ENCODE measurements at places on chromosomes 11 and 22.

- DNase-seq: no peak
Observed at GRCh38 chr11:33329705-33330329, 72.6 kb downstream of the HIPK3 start.

DNA sequence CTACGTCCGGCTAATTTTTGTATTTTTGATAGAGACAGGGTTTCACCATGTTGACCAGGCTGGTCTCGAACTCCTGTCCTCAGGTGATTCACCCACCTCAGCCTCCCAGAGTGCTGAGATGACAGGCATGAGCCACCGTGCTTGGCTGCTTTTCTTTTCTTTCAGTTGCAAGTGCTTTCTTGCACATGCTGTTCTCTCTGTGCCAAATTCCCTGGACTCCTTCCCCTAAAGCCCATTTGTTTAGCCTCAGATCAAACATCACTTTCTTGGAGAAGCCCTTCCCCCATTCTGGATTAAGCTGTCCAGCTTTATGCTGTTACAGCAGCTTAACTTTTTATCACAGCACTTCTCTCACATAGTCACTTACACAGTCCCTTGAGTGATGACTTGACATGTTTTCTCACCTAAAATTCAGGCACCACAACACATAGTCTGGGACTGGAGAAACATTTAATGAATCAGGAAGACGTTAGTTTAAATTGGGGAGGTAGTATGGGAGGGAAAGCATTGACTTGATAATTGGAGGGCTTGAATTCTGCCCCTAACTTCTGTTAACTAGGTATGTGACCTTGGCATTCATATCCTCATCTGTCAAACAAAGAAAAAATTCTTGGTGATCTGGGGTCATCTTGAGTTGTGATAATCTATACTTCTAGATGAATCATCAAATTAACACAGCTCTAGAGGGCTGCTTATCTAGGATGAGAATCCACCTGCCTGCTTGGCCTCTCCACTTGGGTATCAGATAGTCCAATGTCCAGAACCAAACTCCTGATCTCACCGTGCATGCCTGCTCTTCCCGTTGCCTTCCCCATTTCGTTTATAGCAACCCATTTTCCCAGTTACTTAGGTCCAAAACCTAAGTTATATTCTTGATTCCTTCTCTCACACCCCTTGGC is 18.4 kb downstream of the ACO2 start:
- no peak for DNase-seq

DNA sequence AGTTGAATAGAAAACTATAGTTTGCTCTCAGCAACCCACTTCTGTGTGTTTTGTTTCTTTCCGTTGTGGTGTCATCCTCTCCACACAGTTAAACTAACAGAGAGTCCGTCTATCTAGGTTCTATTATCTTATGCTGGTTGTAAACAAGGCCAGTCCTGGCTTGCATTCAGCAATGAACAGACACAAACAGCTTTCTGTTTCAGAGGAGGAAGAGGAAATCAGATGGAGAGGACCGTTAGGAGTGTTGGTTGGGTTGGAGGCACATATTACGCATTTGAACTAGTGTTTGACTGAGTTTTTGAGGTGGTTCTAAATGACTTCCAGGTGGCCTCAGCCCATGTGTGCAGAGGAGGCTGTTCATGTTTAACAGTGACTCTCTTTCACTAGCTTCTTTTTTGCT is 129.5 kb upstream of the SORL1-AS1 start:
- no peak for DNase-seq

DNA sequence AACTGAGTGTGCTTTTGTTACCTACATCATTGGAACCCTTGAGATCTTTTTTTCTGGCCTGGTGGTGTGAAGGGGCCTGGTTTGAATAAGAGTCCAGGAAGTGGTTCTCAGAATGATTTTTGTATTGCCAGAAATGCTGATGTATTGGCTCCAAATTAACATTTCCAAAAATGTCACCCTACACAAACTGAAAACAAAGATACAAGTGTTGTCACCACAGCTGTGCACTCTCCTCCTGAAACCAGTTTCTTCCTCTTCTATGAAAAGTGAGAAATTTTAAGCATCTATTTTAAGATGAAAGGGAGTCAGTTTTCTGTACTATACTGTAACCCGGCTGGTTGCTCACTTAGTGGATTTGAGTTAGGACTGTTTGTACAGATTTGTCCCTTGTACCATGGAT is 218.8 kb downstream of the PGR start:
- DNase-seq: no peak

- DNase-seq: no peak
Observed at GRCh38 chr22:38171927-38172831, 9.5 kb downstream of the PLA2G6 start.

GRCh38 chr11:69075421-69076128 is 26.8 kb downstream of the TPCN2 start:
- DNase-seq: no peak

GRCh38 chr22:19115628-19116027 is 6.6 kb downstream of the DGCR2 start:
- DNase-seq: no peak

DNA sequence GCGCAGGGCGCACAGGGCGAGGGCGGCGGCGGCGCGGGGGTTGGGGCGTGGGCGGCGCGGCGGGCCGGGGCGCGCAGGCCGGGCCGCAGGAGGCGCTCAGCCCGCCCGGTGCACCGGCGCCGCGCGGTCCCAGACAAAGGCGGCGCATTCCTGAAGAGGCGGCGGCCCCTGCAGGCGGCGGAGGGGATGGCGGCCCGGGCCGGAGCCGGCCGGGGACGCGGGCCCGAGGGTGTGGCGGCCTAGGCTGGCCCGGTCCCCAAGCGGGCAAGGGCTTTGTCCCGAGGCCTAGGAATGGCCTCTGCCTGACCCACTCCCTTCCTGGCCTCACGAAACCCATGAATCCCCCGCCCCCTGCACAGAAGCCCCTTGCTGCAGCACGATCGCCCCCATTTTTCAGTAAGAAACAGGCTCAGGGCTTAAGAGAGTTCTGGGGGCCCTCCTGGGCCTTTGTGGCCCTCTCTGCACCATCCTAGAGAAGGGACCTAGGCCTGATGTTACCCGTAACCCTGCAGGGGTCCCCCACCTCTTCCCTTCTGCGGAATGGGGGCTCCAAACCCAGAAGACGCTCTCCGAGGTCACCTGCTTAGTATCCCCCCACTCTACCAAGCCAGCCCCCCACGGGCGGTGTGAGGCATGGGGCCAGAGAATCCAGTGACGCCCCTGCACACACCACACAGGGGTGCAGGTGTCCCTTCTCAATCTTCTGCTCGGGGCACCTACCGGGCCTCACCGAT is at the start of gene RTN4R:
TSS of gene RTN4R (minus strand) at position 40 of the 734 bp plus-strand sequence. CDS start 226 bp downstream, outside the sequence.
- DNase-seq: no peak

DNA sequence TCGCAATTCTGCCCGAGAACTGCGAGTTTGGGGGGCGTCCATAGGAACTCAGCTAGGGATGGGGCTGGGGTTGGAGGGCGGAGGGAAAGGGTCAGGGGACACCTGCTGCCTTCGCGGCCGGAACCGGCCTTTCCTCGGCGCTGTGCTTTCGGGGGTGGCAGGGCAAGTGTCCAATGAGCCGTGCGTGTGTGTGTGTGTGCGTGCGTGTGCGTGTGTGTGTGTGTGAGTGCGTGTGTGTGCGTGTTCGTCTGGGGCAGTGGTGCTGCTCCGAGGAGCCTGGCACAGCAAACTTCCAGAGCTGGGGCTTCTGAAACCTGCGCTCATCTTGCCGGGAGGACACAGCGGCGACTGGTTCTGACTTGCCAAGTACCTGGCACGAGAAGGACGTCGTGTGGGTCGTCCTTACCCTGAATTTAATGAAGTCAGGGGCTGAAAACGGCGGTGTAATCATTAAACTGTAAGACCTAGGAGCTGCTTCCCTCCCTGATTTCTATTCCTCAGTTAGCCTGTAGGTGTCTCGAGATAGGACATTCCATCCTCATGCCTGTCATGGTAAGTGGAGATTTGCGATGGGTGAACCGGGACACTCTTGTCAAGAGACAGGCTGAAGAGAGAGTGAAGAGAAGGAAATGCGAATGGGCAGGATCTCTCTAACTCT is 27.0 kb upstream of the AMOTL1 start:
- DNase-seq: no peak

DNA sequence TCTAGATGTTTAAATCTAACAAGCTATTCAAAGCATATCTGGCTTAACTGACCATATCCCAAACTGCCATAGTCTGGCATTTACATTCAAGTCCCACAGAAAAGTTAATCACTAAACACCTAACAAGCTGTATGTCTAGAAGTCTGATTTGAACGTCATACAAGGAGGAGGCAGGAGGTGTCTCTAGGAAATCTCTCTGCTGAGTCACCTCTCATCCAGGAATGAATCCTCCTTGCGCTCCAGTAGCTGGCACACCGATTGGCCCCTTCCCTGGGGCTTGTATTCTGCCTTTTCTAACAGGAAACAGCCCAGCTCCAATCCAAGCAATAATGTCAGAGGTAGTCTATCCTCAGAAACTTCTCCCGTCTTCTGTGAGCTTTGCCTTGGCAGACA is 31.8 kb downstream of the FEZ1 start:
- no peak for DNase-seq

DNA sequence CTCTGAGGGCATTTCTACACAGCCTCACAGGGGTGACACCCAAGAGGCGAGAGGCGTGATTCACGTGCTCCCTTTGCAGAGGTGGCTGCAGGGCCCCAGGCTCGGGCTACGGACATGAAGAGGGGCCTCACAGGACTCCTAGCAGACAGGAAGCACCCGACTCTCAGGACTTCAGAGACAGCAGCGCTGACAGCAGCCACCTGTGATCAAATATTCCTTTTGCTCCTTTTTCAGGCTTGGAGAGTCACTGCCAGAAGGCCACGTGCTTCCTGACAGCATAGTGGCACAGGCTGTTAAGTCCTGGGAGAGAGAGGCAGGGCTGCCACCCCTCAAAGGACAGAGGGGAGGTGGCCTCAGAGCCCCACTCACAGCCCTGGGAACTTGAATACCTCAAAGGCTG is 348.9 kb downstream of the CADM1 start:
- no peak for DNase-seq

GRCh38 chr22:30305519-30305905 is 16.2 kb upstream of the CASTOR1 start:
- DNase-seq: no peak

- no peak for DNase-seq
Observed at GRCh38 chr11:75583718-75584658, 21.9 kb downstream of the SERPINH1 start.

DNA sequence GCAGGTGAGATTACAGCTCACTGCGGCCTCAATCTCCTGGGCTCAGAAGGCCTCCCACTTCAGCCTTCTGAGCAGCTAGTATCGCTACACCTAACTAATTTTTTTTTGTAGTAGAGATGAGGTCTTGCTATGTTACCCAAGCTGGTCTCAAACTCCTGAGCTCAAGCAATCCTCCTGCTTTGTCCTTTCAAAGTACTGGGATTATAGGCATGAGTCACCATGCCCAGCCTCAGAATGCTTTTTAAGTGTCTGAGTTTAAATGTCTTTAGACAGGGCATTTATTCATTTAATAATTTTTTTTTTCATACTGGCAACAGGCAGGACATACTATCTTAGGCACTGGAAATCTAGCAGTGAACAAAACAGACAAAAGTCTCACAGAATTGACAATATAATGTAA is 27.7 kb downstream of the LRP4 start:
- DNase-seq: no peak

GRCh38 chr11:131186629-131187101 is 183.8 kb upstream of the NTM start:
- no peak for DNase-seq

DNA sequence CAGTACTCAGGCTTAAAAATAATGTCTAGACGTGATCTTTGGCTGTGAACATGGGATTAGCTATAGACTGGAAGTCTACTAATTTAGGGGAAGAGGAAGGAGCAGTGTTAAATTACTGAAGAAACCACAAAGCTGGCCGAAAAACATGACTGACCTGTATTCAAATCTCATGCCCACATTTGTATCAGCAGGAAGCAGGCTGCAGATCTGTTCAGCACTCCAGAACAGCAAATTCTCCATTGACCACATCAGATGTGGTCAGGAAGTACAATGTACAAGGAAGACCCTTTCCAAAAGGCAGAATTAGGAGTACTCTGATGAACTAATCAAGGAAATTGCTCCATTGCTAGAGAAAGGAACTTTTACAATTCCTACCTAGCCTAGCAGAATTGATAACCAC is 31.7 kb downstream of the DCDC1 start:
- DNase-seq: no peak

DNA sequence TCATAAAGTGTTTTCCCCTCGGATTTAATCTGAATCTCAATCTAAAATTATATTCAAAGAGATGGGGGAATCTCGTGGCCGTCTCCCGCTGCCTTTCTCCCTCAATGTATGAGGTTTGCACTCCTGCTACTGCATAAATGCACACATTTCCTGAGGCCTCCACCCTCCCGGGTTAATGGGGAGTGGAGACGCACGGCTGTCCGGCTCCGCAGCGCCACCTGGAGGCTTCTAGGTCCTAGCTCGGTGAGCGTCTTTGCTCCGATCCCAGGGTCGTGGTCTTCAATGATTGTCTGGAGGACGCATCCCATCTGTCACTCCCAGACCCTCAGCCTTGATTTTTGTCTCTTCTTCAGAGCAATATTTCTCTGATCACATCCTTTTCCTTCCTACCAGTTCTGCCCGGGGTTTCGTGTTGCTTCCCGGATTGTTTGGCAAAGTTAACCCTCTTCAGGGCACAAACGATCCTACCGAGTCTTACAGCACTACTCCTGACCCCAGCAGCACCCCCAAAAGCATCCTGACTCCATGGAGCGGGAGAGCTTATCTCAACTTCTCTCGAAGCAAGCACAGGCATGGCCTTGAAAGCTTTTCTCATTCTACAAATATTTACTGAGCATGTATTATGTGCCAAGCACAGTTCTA is at the start of gene LMO1:
TSS of gene LMO1 (minus strand) at position 110 of the 642 bp plus-strand sequence. CDS start 516 bp downstream, outside the sequence.
- DNase-seq: peak; percentile 48
